BJ (cell line): ENCODE measurements at places on chromosomes 2 and 18.

DNA sequence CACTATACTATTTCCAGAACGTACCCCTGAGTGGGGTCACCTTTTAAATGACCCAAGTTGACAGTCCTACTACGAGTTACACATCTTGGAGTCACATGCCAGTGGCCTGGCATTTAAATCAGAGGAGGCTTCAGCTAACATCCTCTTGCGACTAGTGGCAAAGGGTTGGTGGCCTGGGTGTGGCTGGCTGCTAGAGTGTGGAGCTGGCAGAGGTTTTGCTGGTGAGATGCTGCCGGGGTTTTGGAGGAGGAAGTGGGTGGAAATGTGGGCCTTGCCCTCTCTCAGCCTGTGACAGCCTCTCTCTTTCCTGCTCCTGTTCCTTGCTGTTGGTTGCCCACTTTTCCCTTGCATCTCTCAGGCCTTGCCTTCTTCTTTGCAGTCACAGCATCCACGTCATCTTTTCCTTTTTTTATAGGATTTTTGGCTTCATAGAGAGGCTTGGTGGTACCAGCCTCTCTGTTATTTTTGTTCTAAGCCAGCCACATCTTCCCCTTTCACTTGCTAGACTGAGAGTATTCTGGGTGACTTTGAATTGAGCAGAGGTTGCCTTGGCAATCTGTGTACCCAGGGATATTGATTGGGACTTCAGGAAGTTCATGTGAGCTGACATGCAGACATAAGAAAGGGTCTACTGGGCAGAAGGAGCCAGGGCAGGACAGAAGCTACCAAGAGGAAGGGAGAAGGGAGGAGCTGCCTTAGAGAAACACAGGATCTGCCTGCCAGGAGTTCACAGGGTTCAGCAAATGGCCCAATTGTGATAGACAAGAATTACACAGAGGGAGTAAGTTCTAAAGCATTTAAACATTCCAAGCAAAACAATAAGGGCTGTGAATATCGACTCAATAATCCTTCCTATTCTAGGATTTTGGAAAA lies 55.4 kb downstream of the CDC42EP3 start:
- no peak for DNase-seq

- no peak for DNase-seq
These were observed 11.4 kb upstream of the MAPRE2 start for GRCh38 chr18:35029770-35030169.

- no peak for DNase-seq
These were observed 187.1 kb downstream of the ACTR3 start for GRCh38 chr2:114076961-114077360.

GRCh38 chr2:20616341-20616871 lies 34.5 kb downstream of the HS1BP3 start:
- DNase-seq, result no peak

DNA sequence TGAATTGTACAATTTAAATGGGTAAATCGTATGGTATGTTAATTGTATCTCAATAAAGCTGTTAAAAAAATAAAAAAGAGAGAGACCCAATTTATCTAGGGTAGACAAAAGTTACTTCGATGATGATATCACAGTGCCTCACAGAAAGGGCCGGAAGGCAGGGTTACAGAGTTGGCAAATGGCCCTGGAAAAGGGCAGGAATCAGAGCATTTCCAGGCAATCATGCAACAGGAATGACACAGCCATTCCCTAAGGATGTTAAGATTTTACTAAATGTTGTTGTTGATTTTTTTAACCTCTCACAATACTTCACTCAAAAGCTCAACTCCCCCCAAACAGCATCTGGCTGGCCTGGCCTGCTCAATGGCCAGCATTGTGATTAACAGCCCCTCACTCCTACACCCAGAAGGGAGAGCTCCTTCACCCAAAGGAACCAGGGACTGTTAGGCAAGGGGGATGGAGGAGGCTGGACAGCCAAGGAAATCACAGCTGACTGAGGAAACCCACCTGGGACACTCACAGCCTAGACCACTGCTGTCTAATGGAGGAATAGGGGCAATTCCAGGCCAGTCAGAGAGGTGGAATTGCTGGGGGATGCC lies 7.7 kb upstream of the SP100 start:
- DNase-seq, result peak; percentile 59

- DNase-seq, result peak; percentile 2
These were observed 217.0 kb upstream of the PIEZO2 start for GRCh38 chr18:11366410-11366809.
